ENCODE measurements at places on chromosomes 6 and 20.

GRCh38 chr20:51402201-51402600, 140.3 kb downstream of the NFATC2 start:
- DNase-seq: no peak

DNA sequence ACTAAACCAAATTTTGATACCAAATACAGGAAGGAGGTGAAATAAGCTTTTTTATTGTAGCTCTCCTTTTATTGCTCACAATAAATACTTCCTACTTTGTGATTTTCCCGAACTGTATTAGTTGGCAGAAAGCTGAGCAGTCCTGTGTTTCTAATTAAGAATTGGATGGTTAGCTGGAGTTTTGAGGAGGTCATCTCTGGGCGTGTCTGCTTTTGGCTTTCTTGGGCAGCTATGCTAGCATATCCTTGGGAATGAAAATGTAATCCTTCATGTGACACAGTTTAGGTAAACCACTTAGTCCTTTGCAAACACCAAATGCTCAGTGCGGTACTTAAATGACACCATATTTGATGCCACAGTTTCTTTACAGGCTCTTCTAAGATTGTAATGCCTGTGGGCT, 67.5 kb downstream of the MTHFD1L start:
- DNase-seq: no peak

GRCh38 chr20:64030371-64031134, 5.4 kb upstream of the C20orf204 start:
- no peak for DNase-seq

DNA sequence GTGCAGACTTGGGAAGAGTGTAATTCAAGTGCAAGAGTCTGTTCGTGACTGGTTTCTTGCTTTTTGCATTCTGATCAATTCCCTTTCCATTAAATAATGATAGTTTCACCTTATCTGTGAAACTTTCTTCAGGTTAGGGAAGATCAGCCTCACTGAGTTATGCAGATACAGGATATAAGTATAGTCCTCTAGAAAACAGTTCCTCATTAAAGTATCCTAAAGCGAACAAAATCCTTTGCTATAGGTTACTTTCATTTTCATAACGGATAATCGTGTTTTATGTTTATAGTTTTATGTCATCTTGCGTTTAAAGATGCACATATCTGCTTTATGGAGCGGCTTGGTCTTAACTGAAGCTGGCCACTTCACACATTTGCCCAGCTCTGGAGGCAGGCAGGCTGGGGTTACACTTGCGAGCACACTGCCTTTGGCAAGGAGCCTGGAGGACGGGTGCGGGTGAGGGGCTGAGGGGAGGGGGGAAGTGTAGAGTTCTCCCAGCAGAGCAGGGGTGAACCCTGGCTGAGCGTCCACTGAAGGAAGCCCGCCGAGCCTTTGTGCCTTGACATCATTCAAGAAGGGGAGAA, 123.5 kb upstream of the IFNGR1 start:
- no peak for DNase-seq
